ENCODE measurements at places on chromosomes 1 and 21. TPM values are rescaled to one million over a fixed set of nuclear protein-coding genes. Genes with fewer than 3 reads are reported as not detected.

DNA sequence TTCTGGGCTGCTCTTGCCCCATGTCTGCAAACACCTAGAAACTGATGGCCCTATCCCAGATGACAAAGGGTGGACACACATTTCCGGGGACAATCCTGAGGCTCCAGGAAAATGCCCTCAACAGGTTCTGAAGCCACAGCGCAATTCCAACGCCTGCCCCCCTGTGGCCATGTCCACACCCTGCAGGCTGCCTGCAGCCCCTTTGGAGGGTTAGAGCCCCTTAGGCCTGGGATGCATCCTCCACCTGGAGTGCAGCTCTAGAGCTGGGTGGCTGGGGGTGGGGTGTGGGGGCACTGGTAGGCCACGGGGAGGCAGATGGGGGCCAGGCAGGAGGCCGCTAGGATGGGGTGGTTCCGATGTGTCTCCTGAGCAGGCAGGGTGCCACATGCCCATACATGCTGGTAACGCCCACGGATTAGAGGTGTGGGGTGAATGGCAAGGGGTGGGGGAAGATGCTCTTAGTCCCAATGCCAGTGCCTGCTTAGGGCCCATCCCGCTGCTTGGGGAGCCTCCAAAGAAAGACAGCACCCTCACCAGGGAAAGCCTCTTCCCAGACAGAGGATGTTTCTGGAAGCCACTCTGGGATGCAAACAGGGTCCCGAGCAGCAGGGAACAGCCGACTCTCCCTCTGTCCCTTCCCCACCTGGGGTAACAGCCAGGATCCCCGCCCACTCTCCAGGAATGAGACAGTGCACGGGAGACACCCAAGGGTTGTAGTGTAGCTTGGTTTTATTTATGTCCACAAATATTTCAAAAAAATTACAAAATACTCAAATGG lies 34.0 kb downstream of the SLC45A1 start:
- DNase-seq: peak; percentile 31

DNA sequence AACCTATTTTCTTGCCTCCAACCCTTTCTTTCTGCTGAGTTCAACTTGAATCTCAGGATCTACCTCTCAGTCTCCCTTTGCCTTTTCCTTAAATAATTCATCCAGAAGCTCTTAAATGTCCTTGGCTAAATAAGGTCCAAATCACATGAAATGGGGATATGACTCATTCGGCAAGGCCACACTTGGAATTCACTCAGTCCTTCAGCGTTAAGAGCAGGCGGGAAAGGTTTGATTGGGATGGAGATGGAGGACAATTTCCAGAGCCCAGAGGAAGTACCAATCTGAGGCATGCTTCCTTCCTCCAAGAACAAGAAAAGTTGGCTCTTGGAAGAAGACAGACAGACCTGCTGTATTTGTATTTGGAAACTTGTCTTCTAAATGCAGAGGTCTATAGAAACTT lies 128.5 kb downstream of the PROX1 start:
- no peak for DNase-seq

DNA sequence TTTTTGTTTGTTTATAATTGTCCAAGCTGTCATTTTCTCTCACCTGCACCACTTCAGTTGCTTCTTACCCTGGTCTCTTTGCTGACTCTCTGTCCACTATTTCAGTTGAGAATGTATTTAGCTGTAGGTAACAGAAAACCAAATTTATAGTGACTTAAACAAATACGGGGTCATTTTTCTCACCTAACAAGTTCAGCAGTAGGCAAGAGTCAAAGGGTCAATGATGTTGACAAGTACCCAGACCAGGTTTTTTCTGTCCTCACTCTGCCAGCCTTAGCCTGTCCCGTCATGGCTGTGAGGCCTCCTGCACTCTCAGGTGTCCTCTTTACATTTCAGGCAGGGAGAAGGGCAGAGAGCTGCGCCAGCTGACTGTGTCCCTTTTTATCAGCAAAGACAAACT lies 11.8 kb downstream of the RIIAD1 start:
- no peak for DNase-seq

- DNase-seq: no peak
Measured at GRCh38 chr1:243266231-243266630, 10.4 kb downstream of the SDCCAG8 start.

Gene VWA5B1
- total RNA-seq: not detected

Gene LRRIQ3
- 0.96 TPM for total RNA-seq

DNA sequence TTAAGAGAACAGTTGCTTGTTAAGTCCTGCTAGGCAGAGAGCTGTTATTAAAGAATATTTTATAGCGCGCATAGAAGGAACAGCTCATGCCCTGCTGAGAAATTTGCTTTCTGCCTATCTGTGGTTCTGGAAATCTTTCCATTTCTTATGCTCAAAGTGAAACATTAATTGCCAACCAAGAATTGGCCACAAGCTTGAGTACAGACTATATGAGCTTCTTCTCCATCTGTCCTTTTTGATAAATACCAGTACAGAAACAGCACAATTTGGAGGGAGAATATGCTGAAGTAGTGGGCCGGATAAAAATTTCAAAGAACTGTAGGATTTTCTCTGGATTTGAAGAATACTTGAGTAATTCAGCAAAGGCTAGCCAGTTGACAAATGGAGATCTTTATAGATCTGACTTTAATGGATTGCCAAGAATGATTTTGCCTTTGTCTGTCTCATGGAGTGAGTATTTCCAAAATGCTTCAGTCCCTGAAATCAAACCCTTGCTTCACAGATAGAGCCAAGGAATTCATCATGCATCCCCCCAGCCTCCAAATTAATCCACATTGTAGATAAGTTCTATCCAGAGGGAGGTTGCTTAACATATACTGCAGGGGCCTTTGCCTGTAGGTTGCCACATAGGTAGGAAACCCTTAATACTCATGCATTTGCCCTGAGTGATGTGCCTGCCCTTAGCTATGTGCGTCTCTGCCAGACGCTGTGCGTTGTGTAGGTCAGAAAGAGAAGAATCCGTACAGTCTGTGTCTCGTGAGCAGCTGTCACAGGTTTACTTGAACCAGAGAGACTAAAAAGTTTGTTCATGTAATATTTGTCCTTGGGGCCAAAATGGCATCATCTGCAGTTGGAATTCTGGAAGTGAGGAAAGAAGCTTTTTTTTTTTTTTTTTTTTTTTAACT lies 44.2 kb downstream of the SMYD2 start:
- no peak for DNase-seq

All from activated CD8-positive, alpha-beta T cell treated with anti-CD3 and anti-CD28 coated beads for 36 hours (primary cell).